ENCODE measurements at places on chromosomes 1 and 21.

DNA sequence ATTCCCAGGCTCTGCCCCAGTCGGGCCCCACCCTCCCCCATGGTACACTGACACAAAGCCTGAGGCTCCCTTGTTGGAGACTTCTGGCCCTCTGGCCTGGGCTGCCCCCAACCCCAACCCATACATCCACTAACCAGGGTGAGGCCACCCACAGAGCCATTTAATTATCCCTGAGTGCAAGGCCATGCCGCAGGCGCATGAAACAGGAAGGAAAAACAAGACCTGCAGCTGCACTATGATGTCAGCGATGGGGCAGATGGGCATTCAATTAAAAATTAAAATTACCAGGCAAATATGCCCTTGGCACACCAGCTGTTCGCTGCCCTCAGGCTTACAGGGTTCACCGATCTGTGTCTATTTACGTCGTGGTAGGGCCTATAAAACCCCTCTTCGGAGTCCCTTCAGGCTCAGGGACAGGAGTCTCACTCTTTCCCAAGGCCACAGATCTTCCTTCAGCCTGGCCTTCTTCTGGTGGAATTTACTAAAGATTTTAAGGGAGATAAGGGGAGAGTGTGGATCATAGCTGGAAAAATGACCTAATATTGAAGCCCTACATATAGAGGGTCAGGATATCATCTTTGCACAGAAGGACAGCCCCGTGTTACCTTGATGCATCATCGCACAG lies 29.6 kb upstream of the RGS16 start:
- DNase-seq: no peak

DNA sequence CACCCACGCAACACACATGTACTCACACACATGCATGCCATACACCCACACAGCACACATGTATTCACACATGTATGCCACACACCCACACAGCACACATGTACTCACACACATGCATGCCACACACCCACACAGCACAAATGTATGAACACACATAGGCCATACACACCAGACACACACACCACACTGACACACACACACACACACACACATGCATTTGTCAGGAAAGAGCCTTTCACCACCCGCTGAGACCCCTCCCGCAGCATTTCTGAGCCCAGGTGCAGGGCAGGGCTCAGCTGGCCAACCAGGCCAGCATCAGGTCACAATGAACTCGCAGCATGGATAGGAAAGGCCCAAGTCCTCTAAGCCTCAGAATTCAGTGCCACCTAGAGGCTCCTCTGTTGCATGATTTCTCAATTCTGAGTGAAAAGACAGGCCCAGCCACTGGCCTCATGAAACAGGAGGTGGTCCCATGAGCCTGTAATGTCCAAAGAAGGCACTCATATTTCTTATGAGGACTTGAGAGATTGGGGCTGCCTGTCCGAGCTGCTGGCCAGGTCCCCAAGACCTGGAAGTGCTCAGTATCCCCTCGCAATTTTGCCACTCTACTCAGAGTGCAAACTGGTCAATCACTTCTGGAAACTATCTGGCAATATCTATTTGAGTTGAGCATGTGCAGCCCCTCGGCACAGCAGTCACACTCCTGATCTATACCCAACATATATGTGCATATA lies 57.3 kb downstream of the PSMG1 start:
- DNase-seq: no peak

- no peak for DNase-seq
Measured at GRCh38 chr1:41261926-41262618, 20.0 kb upstream of the SCMH1 start.

DNA sequence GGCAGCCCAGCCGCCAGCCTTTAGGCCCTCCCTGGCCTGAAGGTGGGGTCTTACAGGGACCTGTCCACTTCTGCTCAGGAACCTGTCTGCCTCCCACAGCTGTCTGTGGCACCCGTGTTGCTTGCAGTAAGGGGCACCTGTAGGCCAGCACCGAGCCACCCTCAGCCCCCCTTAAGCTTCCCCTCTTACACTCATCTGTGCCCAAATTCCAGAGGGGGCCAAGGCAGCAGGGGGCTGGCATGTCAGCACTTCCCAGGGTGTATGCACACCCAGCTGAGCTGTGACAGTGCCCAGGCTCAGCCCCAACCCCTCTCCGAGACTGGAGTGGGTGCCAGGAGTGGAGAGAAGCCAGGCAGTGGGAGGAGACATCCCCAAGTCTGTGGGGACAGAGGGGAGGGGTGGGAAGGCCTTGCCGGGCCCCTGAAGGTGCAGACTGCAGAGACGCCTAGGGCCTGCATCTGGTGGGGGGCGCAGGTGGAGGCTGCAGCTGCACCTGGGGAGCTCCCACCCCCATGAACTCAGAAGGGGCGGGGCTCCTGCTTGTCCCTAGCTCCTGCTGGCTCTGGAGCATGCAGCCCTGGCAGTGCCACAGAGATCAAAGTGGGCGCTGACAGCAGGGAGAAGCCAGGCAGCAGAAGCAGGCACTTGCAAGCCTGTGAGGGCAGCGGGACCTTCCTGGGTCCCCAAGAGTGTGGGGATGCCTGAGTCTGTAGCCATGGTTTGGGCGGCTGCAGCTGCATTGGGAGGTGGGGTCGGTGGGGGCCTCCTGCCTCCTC lies 5.4 kb upstream of the SLC2A7 start:
- DNase-seq: no peak

- no peak for DNase-seq
Measured at GRCh38 chr1:204649721-204650521, 35.6 kb downstream of the LRRN2 start.

- DNase-seq: no peak
Measured at GRCh38 chr1:151693057-151693651, 23.4 kb downstream of the CELF3 start.

GRCh38 chr1:28159680-28160079 lies 16.8 kb downstream of the PTAFR start:
- DNase-seq: no peak

DNA sequence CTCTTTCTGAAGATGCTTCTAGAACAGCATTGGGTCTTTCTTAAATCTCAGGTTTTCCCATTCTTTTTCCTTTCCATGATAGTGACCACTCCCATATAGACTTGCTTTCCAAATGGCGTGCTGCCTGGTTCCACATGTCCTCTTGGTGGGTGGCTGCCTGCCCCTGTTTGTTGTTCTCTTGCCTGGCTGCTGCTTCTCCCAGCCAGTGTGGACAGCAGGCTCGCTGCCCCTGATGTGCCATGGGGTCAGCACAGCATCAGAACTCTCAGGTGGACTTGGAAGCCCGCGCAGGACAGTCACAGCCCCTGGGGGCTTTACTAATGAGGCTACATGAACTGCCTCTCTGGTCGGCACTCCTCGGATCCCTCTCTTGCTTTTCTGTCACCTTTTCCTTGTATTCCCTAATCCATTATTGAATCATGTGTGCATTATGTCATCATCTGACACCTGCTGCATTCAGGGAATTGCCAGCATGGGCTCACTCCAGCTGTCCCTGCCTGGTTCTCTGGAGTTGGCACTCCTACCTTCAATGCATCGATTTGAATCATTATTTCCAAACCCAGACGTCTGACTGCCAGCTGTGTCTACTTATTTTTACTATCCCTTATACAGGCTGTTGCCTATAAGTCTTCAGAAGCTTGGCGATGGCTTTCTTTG lies 100.5 kb upstream of the COA6 start:
- no peak for DNase-seq

GRCh38 chr1:79325705-79326104 lies 319.2 kb upstream of the ADGRL4 start:
- no peak for DNase-seq

Data from stimulated activated CD4-positive, alpha-beta T cell treated with anti-CD3 and anti-CD28 coated beads, Interleukin-1b, Interleukin-23, amount 100 ng/mL, for 1 hour (primary cell).